ENCODE measurements at places on chromosomes 2 and 18.

DNA sequence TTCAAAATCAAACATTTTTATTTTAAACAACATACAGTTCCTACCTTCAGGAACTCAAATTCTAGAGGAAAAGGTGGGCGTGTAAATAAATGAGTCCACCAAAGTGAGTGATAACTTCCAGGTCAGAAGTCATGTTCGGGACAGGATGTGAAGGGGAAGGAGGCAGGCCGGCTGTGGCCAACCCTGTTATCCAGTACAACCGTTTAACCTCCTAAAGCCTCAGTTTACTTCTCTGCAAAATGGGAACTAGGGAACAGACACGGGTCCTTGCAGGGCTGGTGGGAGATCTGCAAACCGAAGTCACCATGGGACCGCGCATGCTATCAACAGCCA lies 373 bp downstream of the EIPR1 start:
- DNase-seq = peak; percentile 54

DNA sequence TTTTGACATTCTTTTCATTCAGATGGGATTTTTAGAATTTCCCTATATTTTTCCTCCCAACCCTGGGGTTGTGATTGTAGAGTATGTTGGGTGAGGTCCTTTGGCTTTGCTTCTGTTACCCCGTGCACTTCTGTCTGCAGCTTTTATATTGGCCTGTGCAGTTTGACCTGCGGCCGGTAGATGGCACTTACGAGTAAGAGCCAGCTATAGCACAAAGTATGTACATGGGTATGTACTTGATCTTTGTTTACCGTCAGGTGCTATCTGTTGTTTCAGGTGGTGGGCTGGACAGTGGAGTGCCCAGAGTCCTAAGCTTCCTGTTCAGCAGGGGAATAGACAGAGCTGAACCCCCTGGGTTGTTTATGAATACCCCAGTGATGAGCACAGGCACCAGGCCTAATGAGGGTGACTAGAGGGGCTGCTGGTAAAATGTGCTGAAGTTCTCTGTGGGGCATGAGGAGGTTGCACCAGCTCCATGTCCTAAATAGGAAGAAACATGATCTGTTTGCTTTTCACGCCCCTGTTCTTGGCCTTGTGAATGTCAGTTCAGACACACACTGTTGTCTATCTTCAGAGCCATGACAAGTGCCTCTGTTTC lies 58.9 kb upstream of the THUMPD2 start:
- peak; percentile 38 for DNase-seq

DNA sequence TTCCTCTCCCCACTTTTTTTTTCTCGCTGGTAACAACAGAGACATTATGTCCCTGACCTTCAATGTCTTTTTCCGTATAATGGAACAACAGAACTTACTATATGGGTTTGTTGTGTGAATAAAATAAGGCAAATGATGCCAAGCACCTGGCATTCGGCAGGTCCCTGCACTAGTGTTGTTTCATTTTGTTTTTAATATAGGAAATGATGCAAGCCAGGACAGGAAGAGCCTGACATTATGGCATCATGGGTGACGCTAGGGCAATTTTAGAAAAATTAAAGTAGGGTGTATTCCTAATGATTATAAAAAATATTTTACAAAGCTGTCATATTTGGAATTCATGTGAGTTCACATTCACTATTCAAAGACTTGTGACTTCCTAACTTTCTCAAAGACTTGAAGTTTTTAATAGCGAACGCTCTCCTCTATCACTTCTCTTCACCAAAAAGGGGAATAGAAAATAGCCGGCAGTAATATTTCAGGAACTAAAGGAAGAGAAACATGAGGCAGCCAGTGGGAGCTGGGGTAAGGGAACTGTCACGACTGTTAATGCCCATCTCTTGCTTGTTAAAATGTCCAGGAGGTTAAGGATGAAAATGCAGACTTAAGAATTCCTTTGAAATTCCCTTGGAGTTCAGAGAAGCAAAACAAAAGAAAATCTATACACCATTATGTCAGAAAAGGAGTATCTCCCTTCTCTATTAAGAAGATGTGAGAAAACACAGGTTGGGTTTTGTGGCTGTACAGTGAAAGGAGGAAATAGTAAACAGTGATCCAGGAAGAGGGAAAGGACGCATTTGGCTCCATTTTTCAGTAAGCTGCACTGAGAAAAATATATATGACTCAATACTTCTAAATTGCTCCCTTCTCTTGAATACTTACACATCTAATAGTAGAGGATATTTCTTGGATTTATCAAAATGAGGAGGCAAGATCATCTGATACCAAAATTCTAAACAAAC lies 60.2 kb downstream of the DPP4 start:
- no peak for DNase-seq

DNA sequence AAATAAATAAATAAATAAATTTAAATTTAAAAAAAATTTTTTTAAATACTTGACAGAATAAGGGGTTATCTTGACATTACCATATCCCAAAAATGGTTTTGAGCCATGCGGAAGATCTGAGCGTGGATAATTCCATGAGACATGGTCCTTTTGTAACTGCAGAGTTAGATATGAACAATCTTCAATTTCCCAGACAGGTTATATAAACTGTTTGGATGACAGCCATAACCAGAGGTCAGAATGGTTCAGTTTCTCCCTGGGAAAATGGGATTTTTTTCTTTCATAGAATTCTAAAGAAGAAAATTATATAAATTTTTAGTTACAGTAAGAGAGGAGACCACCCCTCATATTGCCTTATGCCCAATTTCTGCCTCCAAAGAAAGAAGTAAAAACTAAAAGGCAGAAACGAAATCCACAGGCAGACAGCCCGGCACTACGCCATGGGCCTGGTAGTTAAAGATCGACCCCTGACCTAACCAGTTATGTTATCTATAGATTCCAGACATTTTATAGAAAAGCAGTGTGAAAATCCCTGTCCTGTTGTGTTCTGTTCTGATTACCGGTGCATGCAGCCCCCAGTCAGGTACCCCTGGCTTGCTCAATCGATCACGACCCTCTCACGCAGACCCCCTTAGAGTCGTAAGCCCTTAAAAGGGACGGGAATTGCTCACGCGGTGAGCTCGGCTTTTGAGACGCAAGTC lies 3.0 kb downstream of the GALM start:
- no peak for DNase-seq

- DNase-seq = peak; percentile 35
Observed at GRCh38 chr18:54647176-54647575, 56.1 kb downstream of the DYNAP start.

DNA sequence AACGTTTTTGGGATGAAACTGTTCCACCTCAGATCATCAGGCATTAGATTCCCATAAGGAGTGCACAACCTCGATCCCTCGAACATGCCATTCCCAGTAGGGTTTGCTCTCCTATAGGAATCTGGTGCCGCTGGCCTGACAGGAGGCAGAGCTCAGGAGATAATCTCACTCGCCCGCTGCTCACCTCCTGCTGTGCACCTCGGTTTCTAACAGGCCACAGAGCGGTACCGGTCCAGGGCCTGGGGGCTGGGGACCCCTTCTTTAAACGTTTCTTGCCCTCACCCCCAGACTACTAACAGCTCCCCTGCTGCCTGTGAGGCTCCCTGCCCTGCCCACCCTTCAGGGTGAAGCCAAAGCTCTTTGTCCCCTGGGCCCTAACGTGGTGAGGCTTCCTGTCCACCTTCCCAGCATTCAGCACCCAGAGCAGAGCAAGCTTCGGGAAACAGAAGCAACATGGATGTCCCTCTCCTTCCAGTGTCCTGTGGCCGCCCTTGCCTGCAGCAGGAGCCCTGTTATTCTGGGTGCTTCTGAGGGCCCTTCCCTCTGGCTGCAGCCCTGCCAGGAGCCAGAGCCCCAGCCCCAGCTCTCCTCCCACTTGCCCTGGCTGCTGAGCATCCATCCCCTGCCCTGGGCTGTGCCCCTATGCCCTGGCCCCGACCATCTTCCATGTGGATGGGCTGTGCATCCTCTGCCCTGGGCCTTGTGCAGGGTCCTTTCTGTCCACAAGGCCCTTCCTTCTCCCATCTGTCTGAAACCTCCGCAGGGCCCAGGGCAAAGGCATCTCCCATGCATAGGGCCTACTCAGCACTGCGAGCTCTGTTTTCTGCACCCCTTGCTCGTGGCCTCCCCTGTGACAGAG lies 140.1 kb downstream of the MBP start:
- no peak for DNase-seq

DNA sequence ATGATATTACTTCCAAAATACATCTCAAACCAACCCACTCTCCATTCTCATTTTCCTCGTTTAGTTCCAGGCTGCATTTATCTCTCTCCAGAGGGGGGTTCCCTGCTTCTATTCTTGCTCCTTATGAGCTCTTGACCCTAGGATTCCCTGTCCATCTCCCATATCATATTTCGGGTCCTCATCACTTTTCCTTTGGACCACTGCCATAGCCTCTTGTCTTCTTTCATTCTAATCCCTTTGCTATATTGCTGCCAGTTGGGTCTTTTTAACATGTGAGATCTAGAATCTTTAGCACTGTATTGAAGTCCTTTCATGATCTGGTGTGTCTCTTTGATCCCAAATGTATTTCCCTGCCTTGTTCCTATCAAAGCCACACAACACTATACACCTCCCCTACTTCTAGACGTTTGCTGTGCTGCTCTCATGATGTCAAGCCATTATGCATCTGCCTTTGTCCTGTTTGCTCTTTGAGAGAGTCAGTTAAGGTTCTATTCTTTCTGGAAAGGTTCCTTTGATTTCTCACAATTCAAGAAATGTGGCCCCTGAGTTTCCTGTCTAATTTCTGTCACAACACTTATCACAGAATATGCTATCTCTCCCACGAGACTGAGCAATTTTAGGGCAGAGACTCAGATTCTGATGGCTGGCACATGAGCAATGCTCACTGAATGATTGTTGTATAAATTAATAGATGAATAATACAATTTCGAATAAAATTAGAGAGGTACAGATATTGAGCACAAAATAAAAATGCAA lies 43.2 kb upstream of the SESTD1 start:
- no peak for DNase-seq

DNA sequence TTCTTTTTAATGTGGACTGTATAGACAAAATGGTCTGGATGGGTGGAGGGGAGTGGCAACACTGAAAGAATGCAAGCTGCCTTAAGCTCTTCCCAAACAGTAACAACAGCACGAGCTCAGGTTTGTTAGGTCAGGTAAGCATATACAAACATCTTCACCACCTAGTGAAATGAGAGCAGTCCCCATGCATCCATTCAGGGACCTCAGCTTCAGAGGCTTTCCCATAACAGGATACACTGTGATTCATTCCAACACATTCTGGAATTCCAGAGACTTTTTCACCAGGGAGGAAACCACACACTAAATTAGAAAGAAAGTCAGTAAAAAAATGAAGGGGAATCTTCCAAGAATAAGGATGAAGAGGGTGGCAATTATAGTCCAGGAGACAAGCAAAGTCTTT lies 50.4 kb upstream of the BZW1 start:
- peak; percentile 62 for DNase-seq

DNA sequence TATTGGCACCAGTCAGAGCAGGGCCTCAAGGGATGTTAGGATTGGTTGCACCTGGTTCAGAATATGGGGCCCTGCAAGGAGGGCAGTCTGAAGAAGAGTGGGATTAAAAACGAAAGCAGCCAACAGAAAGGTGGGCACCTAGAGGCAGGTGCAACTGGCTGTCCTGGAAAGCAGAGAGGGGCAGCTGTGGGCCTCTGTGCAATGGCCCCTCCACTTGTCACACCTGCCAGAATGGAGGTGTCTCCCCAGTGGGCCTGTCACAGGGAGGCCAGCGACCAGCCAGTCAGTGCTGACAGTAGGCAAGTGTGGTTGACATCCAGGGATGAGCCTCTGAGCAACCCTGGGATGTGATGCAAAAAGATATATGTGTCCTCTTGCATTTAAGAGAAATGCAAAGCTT lies 37.7 kb downstream of the INPP4A start:
- DNase-seq = no peak

- DNase-seq = no peak
Observed at GRCh38 chr2:61549546-61549945, 11.4 kb upstream of the XPO1 start.

DNA sequence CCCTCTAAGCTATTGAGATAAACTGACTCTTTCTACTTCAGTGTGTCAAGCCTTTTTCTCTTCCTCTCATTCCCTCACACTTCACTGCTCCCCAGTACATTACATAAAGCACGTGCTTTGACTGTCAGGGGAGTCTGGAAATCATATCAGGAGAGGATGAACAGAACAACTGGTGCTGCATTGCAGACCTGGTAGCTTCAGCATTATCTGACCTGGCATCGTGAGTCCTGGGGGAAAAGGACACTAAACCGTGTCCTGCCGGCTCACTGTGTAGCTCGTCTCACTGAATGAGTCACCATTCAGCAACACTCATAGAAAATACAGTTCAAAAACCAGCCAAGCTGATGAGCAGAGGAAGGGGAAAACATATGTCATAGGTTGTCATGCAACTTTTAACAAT lies 108.5 kb upstream of the UNC80 start:
- DNase-seq = peak; percentile 61

- DNase-seq = no peak
Observed at GRCh38 chr2:196422361-196422760, 217.2 kb upstream of the CCDC150 start.

- DNase-seq = peak; percentile 9
Observed at GRCh38 chr18:56795381-56795780, 144.2 kb downstream of the WDR7 start.

GRCh38 chr2:101518578-101519492 lies 43.9 kb upstream of the RFX8 start:
- peak; percentile 61 for DNase-seq

DNA sequence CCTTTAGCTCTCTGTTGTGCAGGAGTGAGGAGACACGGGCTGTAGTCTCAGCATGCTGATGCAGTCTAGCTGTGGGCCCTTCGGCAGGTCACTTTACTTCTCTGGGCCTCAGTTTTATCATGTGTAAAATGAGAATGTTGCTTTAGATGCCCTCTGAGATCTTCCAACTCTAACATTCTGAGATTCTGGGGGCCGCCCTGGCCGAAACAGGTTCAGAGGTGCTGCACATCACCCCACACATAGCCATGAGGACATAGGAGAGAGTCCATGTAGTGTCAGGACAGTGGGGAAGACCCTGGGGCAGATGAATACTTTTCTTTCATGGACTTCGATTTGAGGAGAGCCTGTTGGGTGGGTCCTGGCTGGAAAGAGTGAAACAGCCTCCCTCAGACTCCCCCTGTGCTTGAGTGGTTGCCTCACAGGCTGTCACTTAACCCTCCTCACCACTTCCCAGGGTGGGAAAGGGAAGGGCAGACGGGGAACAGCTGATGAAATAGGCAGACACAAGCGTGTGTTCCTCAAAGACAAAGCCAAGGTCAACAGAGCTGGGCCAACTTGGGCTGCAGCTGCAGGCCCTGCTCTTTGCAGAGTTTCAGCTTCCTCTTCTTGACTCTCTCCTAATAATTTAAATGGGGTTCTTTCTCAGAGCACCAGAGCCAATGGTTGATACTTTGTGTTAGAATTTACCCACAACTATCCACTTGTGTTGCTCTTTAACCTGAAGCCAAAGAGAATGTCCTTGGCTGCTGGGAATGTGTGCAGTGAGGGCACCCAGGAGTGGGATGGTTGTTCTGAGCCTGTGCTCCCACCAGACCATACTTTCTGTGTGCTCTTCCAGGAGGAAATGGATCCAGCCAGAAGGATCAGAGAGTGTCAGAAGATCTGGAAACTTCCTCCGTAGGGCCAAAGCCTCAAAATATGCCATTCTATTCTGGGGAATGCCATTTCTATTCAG lies 14.7 kb upstream of the MRPL33 start:
- peak; percentile 40 for DNase-seq

- DNase-seq = no peak
Observed at GRCh38 chr2:207351171-207351570, 178.6 kb upstream of the CREB1 start.

- no peak for DNase-seq
Observed at GRCh38 chr2:192555740-192556139, 361.0 kb upstream of the TMEFF2 start.

GRCh38 chr2:174535083-174535482 lies 48.3 kb upstream of the GPR155 start:
- no peak for DNase-seq

All from astrocyte of the spinal cord (primary cell).